ENCODE measurements at places on chromosomes 2 and 18. TPM values are rescaled to one million over a fixed set of nuclear protein-coding genes. Genes with fewer than 3 reads are reported as not detected.

DNA sequence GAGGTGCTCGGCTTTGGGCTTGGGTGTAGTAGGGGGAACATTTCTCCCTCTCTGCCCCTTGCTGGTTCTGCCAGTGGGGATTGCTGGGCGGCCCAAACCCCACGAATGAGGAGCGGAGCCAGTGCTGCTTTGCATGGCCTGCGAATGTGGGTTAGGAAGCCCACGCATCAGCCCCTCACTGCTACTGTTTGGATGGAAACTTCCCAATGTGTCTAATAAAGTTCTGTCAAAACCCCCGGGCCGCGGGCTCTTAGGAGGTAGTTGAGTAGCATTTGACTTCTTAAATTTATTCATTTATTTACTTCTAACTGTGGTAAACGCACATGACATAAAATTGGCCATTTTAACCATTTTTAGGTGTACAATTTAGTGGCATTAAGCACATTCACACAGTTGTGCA, 161.3 kb upstream of the FHL2 start:
- no peak for DNase-seq

DNA sequence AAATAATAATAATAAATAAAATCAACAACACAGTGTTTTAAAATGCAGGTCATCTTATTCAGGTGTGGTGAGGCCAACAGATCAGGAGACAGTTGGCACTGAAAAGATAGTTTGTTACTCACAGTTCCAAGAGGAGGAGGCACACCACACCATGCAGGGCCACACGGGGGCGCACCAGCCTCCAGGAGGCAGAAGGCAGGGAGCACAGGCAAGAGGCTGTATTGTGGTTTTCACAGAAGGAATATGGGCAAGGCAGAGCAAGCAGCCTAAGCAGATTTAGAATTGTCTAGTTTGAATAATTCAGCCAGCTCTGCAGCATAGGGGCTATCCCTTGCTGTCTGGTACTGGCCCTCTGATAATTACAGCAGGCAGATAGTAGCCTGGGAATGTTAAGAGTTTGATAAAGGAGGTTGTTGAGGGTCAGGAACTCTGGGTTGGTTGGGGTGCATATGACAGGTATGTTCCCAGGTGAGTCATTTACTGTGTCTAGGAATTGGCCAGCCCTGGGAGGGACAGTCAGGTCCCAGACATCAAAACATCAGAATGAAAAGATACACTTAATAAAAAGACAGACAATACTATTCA, 31.3 kb downstream of the KIAA2012 start:
- DNase-seq = peak; percentile 31

Gene TUBB8B
- polyA plus RNA-seq = not detected

Gene UGT1A10
- polyA plus RNA-seq = not detected

Data from SK-N-SH (cell line).